ENCODE measurements at places on chromosomes 2 and 18.

GRCh38 chr2:113118263-113118657 lies 9.1 kb upstream of the IL1RN start:
- DNase-seq: no peak

DNA sequence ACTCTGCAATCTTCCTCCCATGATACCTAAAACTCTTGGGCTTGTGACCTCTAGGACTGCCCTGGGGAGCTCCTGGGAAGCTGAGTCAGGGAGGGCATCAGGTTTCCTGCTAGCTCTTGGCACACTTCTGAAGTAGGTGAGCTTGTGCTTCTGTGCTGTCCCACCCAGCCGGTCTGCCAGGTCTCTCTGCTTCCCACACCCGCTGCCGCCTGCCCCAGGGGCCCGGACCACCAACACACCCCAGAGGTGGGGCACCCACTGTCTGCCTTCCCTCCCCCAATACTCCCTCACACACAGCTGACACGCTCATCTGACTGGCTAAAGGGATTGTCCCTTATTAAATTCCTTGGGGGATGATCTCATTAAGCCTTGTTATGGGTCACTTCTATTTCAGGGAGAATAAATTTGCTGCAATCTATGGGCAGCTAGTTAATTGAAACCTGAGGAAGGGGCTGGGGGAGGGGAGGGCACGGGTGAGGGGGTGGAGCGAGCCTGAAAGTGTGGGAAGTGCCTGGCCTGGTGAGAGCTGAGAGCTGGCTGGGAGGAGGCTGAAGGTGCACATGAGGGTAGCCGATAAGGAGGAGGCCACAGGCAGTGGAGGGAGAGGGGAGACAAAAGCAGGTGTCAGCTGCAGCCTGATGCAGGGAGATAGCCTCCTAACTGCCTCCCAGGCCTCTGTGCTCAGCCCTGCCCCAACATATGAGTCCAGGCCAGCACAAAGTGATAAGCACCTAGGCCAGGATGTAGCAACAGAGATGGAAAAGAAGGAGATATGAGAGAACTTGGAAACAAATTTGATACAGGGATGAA lies 48.8 kb downstream of the HAUS1 start:
- DNase-seq: no peak

GRCh38 chr2:26355038-26355995 lies 8.7 kb upstream of the ADGRF3 start:
- DNase-seq: no peak

DNA sequence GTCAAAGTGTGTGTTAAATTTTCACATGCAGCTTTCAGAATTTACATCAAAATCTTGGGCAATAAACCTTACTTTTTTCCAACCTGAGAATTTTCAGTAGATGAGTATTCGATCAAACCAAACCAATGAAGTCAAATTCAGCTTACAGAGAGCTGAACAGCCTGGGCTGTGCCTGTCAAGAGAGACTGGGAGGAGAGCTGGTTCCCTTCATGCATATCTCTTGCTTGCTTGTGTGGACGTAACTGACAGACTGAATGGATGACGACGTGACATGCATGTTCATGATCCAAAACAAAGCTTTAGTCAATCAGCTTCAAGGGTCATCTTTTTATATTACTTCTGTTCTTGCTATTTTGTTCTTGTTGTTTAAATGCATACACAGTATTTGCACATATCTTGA lies 145.2 kb downstream of the GALNT3 start:
- no peak for DNase-seq

- no peak for DNase-seq
Observed at GRCh38 chr18:48193521-48194492, 215.4 kb downstream of the ZBTB7C start.

- no peak for DNase-seq
Observed at GRCh38 chr18:2236232-2236631, 335.1 kb downstream of the METTL4 start.

DNA sequence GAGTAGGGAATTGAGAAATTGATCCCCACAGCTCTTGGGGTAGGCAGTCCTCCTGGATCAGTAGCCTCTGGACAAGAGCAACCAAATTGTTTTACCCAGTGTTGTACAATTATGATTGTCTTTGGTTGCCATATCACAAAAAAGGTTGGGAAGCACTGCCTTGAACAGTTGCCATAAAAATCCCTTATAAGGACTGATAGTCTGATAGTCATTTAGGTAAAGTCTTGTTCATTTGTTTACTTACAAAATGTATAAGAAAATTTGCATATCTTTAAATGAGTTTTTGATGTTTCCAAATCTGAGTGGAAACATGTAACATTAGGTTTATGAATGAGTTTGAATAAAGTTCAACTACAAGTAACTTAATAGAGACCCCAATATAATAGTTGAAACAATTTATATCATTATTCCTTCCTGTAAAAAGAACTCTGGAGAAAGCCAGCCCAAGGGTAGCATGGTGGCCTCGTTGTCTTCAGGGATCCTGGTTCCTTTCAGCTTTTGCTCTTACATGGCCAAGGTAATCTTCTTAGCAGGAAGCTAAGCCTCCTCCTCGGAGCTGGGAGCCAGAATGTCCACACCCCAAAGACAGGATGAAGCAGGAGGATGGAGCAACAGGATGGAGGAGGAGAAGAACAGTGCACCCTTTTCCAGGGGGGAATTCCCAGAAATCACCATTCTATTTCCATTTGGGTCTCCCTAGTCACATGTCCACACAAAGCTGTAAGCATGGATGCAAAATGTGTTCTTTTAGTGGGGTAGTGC lies 35.7 kb upstream of the NEMP2 start:
- no peak for DNase-seq

DNA sequence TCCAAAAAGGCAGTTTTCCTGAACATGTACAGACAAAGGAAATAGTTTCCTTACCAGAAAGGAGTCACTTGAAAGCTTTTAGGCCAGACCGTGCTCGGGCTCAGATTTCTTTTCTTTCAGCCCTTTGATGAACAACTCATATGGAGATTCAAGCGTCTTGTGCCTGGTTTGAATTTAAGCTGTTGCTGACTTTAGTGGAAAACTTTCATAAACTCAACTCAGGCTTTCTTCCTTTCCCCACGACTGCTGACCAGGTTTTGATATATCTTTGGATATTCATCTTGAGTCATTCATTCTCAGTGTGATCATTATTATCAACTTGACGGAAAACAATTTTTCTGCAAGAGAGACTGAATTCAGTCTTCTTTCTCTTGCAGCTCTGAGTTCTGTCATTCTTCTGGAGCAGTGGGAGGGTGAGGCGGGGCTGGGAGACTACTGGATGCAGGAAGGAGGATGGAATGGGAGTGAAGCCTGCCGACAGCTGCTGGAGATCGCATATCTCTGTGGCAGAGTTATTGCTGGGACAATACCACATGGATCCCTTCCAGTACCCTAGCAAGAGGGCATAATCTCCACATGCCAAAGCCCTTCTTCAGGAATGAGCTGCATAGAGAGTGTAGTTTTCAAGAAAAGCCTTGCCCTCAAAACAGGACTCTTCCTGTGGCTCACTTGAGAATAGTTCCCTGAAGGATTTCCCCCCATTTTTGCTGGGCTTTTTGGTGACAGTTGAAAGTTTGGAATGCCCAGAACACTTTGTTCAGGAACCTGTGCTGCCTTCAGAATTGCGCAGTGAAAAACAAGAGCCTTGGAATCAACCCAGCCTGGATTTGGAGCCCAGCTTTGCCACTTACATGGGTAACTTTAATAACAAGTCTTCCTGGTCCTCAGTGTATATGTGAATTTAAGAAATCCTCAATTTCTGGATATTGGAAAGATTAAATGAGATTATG lies 364.4 kb downstream of the ZNF521 start:
- DNase-seq: no peak

- no peak for DNase-seq
Observed at GRCh38 chr18:939166-939565, 34.5 kb downstream of the ADCYAP1 start.

DNA sequence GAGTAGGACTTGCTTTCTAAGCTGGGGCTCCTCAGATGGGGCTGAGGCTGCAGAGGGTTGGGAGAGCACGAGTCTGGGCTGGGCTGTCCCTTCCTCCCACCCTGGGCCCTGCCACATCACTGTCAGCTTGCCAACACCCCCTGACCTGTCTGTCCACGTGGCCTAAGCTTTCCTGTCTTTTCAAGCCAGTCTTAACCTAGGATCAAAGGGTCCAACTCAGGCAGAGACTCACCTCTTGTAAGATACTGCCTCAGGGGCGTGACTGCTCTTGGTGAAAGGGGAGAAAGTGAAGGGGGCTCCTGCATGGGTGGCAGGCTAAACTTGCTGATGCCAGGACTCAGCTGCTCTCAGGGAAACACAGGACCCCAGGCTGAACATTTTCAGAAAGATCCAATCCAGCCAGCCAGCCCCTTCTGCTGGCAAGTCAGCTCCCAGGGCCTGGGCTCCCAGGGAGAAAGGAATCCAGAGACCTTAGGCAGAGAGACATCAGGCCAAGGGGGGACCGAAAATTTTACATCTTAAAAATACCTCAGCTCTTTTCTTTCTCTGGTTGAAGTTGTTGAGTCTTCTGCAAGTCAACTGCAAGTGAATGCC lies 144.2 kb upstream of the ID2 start:
- DNase-seq: no peak

DNA sequence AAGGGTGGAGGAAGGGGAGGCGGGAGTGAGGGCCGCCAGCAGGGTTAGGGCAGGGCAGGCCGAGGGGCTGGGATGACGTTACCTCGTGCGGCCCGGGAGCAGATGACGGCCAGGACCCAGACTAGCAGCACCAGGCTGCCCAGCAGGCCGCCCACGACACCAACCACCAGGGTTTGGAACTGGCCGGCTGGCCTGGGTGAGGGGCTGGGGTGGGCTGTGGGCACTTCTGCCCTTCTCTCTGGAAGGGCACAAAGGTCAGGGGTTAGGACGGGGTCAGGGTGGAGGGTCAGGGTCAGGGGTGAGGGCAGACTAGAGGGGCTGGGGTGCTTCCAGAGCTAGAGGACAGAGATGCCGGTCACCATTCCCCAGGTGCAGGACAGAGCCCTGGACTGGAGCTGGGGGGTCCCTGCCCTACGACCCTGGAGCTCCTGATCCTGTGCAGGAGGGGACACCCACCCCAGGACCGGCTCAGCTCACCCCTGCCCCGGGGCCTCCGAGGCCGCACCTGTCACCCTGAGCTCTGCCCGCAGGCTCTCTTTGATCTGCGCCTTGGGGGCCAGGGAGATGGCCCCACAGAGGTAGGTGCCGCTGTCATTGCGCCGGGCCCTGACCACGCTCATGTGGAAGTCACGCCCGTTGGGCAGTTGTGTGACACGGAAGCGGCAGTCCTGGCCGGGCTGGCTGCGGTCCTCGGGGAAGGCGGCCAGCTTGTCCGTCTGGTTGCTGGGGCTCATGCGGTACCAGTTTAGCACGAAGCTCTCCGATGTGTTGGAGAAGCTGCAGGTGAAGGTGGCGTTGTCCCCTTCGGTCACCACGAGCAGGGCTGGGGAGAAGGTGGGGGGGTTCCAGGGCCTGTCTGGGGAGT lies 6.3 kb downstream of the PDCD1 start:
- no peak for DNase-seq
